Kidney glomerular epithelial cell (primary cell): ENCODE measurements at places on chromosomes 4 and X.

DNA sequence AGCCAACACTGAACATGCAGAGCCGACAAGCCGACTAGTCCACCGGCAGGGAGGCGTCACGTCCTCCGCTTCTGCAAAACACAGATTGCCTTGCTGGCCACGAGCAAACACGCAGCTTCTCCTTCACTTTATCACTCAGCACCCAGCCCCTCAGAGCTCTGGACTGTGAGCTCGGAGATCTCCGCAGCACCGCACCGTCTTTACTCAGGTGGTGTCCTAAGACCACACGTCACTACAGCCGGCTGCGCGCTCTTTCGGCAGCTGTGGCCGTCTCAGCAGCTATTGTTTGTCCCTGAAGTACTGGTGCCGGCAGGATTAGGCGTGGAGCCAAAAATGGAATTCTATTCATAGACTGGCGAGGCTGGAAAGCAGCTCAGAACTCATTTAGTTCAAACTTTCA, 72.0 kb downstream of the FAT1 start:
- DNase-seq = no peak

- no peak for DNase-seq
Observed at GRCh38 chrX:139495324-139495723, 35.2 kb upstream of the F9 start.

DNA sequence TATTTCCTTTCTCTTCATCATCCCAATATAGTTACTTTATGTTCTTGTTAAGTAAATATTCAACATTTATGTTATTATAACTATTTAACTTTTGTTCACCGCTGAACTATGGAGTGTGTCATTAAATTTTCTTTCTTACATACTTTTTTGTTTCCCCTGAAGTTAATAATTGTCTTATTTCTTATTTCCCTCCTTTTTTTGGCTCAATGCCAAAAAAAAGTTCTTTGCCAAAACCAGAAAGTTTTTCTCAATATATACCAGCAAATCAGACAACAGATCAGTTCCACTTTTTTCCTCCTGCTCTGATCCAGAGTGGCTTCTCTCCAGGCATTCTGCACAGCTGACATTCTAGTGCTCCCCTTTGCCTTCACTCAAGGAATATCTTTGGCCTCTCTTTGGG, 187.0 kb upstream of the PPARGC1A start:
- DNase-seq = no peak

- no peak for DNase-seq
Observed at GRCh38 chr4:186644311-186644638, 79.4 kb downstream of the FAT1 start.

DNA sequence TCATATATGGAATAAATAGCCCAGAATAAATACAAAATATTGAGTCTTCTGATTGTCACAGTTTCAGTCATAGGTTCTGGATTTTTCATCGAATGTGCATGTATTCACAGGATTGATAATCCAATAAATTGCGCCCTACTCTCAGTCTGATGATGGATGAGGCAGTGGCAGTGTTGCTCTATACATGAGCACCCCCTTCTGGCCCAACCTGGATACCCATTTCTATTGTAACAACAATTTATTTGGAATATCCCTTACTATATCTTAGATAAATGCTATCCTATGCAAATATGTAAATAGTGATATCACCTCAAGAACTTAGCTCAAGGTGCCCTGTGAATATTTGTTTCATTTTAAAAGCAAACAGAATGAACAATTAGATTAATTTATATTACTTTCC, 733.7 kb upstream of the PABPC4L start:
- no peak for DNase-seq

DNA sequence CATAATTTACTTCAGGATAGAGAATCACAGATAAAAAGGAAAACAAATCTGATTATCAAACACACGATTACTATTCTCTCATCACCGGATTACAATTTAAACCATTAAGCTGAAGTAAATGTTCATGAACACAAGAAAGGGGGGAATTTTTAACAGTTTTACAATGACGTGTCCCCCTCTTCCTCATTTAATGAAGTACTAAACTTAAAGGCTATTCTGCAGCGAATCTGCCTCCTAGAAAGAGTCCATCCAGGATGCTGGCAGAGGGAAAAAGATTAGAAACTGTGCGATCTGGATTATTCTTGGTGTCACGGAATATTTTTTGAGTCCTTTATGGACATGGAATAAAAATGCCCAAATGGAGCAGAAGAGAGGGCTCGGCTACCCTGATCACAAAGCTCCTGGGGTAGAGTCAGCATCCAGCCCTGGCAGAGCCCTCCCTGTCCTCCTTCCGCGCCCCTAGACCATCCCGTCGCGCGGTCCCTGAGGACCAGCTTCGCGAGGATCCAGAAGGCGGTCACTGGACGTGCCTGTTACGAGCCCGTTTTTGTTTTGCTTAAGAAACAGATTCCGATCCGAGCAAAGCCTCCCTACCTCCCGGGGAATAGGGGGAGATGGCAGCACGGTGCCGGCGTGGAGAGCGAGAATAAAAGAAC, 1.2 kb downstream of the ELF2 start:
- DNase-seq = peak; percentile 32

- DNase-seq = peak; percentile 75
Observed at GRCh38 chrX:40474205-40474626, 106.6 kb upstream of the ATP6AP2 start.

GRCh38 chr4:107603430-107603829, 116.6 kb downstream of the PAPSS1 start:
- no peak for DNase-seq

DNA sequence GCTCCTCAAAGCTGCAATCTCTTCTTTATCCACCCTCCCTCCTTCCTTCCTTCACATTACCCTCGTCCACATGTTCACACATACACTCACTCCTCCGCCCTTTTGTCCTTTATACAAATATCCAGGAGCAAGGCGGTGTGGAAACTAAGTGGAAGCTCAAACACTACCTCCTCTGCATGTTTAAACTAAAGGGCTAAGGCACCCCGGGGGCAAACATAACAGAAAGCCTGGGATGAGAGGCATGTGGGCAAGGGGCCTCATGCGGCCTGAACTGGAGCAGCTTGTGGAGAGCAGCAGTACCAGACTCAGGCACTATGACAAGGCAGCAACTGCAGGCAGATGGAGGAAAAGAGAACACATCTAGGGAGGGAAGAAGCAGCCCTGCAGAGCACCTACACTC, 9.5 kb downstream of the MAB21L2 start:
- no peak for DNase-seq

DNA sequence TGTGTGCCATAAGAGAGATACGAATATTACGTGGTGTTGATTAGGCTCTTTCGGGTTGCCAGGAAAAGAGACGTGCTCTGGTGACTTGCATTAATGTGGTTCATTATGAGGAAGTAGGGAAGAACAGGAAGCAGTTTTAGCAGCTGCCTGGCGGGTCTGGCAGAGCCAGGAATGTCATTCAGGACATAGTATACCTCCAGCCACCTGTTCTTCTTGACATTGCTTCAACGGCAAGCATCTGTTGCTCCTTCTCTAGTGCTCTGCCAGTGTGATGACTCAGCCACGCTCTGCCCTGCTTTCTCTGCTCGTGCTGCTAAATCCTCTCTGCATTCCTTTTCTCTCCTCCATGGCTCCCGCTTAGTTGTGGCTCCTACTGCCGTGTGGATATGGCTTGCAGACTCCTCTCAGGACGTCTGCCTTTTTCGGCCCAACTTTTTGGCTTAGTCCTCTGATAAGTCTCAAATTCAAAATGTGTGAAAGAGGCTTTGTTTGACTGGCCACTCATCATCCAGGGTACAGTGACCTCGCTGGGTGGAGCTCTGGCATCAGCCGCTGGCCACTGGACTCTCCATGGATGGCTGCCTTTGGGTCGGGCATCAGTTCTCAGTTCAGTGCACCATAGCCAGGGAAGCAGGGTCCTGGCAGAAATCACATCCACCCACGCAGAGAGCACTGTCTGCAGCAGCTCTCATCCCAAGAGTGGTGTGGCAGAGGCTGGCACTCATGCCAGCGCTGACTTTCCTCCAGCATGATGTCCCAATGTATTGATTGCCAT, 89.3 kb upstream of the KLF3 start:
- DNase-seq = peak; percentile 56

- DNase-seq = no peak
Observed at GRCh38 chr4:73730867-73731266, 9.5 kb upstream of the CXCL8 start.

DNA sequence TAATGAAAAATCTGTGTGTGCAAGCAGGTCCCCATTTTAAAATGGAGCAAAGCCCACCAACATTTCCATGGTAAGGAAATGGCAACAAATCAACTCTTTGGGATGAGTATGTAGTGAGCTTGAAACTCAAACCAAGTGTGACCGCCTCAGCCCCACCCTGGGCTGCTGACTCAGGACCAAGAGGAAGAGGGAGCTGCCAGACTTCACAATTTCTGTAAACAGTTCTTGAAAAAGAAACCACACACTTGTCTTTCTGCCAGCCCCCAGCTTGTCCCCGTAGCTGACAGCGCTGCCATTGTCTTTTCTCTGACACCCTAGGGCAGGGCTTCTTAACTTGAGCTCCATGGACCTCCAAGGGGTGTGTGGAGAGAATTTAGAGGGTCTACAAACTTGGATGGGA, 10.3 kb downstream of the RTL5 start:
- peak; percentile 57 for DNase-seq

DNA sequence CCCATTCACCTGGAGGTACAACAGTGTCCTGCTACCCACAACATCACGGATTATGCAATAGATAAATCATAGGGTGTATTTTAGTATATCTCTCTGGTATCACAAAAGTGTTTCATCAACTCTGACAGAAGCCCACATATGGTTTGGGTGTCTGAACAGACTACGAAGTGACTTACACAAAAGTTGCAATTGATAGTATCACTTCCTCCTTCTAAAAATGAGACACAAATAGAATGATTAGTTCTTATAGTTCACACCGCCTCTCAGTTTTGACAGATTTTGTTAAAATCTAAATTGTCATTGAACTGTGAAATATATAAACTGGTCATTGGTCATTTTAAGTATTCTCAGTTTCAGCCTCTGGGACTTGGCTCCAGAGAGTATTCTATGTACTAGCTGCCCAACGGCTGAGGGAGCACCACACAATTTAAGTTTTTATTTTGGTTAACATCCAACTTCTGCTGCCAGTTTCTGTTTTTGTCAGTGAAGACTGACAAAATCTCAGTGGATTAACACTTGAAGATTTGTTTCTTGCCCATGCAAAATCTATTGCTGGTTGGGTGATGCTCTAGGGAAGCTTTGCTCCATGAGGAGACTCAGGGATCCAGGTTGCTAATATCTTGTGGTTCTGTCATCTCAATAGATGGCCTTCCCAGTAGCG, 113.8 kb upstream of the PUDP start:
- DNase-seq = no peak

- no peak for DNase-seq
Observed at GRCh38 chrX:71107762-71108360, 1.3 kb upstream of the CXorf65 start.

DNA sequence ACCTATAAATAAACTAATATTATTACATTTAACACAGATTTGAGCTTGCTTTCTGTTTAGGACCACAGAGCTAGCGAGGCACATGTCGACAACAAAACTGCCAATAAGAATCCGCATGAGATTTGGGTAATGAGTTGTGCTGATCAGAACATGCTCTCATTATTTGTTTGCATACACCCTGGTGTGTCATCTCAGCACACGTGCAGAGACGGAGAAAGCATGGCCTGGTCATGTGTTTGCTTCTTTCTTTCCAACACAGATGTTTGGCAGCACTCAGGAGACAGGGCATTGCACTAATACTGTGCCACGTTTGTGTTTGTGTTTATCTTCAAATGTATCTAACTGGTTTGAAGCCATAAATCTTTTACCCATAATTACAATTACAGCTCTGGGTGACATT, 364.8 kb downstream of the ARAP2 start:
- no peak for DNase-seq
